NCI-H1092 treated with DMSO at 0.1 percent for 48 hours (cell line): ENCODE measurements at places on chromosomes 1 and 21.

DNA sequence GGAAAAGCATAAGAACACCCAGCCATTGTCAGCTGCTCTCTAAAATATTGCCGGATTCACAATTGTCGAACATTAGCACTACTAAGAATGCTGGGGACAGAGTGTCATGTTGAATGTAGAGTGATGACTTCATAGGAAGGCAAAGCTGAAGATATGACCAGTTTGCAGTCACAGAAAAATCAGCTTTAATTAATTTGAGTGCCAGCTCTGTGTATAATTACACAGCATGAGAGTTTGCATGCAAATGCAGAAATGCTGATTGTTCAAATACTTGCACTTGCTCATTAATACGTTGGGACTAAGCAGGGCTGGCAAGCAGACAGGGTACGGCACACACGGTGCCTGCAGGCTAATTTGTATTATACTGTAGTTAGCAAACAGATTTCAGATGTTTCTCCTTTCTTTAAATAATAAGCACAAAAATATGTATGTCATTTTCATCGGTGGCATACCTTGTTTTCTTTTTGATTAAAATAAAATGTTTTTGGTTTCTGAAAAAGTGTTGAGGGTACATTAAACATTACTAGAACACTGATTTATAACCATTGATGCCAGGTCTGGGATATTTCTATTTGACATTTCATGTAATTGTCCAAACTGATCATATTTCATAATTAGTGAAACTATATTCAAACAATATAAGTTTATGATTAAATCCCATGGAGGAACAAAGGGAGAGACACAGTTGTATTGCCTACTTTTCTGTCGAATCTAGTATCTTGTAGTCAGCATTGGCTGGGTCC is 99.8 kb upstream of the ADGRL2 start:
- DNase-seq, result no peak

DNA sequence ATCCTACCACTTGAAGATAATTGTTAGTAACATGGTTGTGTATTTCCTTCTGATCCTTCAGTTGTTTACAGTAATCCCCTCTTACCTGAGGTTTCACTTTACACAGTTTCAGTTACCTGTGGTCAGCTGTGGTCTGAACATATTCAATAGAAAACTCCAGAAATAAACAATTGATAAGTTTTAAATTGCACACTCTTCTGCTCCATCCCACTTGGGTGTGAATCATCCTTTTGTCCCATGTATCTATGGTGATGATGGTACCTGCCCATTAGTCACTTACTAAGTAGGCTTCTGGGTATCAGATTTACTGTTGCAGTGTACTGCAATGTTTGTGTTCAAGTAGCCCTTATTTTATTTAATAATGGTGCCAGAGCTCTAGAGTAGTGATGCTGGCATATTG is 62.5 kb downstream of the OSBPL9 start:
- no peak for DNase-seq

- no peak for DNase-seq
Measured at GRCh38 chr1:89962742-89963075, 32.2 kb upstream of the ZNF326 start.

- DNase-seq, result no peak
Measured at GRCh38 chr1:59814901-59815825, at the start of gene HOOK1. Gene HOOK1 (plus strand): TSS chr1:59814949. CDS start chr1:59815118, 169 bp downstream.

DNA sequence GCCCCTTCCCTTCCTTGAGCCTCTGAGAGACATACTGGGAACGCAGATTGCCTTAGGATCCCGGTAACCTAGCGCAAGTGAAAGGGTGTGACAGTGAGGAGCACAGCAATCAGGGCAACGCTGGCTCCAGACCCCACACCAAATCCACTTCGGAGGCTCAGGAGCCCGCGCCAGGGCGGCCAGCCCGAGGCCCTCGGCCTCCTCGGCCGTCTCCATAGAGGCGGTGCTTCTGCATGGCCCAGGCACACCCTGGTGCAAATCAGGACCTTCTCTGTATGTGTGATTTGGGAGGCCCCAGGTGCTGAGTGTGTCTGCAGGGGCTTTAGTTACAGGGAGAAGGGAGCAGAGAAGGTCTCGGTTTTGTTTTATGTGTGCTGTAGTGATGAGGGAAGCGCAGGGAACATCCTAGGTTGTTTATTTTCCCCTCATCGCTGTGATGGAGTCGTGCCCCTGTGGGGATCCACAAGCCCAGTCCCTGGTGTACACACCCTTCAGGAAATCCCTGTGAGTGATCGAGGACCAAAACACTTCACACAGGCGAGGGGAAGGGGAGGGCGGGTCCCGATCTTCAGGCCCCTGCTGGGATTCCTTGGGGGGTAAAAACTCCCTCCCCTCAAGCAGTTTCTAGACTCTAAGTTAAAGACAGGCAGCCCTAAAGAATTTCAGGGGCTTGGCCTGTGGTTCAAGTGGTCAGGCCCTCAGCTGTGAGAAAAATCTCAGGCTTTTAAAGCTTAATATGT is 9.4 kb downstream of the KIAA1614 start:
- no peak for DNase-seq

- DNase-seq, result no peak
Measured at GRCh38 chr1:162676750-162677149, 44.5 kb downstream of the DDR2 start.

- DNase-seq, result no peak
Measured at GRCh38 chr1:186845576-186846210, 16.9 kb downstream of the PLA2G4A start.

DNA sequence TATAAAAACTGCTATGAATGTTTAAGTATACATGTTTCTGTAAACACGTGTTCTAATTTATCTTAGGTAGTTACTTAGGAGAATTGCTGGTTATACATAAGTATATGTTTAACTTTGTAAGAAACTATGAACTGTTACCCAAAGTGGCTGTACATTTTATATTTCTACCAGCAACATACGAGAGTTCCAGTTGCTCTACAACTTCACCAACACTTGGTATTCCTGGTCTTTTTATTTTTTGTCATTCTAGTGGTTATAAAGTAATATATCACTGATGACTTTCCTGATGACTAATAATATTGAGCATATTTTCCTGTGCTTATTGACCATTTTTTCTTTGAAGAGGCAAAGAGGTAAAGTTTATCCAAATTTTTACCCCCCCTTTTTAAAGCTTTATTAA is 76.0 kb downstream of the KIAA0319L start:
- DNase-seq, result no peak

DNA sequence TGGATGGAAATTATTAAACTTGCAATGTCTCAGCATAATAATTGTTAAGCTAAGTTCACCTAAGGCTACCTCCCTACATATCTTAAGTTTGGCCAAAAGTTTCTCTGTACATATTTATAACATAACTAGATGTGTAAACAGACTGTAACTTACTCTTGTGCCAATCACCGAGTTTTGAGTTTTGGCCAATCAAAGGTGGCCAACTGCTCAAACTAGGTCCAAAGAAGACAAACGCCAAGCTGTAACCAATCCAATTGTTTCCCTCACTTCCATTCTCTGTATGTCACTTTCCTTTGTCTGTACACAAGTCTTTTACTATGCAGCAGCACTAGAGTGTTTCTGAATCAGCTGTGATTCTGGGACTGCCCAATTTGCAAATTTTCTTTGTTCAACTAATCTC is 197.8 kb downstream of the LYPLAL1 start:
- DNase-seq, result no peak

DNA sequence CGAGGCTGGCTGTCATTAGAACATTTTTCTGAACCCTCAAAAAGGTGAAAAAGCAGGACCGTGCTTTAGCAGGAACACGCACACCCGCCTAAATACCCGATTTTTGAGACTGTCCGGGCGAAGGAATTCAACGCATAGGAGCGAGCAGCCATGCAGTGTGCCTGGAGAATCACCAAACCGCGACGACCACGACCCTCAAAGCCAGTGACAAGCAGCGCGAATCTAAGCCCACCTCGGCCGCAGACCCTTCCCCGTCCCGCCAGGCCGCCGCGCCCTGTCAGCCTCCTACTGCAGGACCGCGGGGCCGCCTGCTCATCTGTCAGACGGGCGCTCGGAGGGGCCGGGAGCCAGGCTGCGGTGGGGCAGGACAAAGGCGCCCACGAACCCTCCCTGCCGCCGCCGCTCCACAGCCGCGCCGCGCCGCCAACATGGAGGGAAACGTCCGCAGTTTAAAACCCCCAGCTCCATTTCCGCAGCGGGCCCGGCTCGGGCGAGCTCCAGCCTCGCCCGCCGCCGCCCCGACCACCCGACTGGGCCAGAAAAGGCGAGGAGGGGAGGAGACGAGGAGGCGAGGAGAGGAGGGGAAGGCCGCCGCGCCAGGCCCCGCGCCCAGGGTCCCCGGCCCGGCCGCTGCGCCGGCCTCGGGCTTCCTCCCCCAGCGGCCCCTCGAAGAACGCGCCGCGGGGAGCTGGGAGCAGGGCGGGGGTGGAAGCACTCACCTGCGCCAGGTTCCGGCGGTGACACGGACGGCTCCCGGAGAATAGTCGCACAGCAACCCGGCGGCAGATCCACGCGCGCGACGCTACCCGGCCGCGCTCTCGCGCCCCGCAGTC is at the start of gene LBR:
LBR (minus strand) TSS at position 804 of the 833 bp plus-strand sequence. CDS start 3,963 bp downstream, outside the sequence.
- peak; percentile 71 for DNase-seq

DNA sequence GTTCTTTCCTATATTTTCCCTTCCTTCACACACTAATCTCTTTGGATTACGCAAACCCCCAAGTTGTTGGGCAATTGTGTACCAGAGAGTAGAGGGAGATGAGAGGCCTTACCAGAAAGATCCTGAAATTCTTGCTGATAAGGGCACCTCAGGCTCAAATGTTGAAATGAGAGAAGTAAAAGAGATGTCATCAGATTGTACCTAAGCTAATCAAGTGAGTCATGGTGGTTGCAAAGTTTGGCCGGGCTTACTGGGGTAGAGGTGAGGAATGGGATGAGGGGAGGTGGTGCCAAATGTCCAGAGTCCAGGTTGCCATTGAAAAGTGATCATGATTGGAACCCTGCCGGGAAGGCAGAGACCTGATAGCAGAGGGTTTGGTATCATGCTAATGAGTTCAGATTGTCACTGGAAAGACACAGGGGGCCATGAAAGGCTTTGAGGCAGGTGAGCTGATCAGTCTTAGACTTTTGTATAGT is 43.1 kb downstream of the OPTC start:
- DNase-seq, result no peak

- DNase-seq, result no peak
Measured at GRCh38 chr1:7221826-7222694, 436.8 kb downstream of the CAMTA1 start.

DNA sequence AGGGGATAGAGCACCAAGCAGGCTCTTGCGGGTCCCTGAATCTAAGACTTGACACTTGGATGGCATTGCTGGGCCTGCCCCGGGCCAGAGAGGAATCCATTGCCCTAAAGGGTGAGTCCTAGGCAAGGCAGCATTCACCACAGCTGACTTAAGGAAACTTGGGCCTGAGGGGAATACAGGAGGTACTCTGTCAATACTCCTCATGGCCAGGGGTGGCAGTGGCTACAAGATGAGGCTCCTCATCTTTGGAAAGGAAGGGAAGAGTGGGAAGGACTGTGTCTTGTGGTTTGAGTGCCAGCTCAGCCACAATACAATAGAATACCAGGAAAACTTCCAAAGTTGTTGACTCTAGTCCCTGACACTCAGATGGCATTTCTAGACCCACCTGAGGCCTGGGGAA is 5.1 kb downstream of the KRTAP22-1 start:
- no peak for DNase-seq

DNA sequence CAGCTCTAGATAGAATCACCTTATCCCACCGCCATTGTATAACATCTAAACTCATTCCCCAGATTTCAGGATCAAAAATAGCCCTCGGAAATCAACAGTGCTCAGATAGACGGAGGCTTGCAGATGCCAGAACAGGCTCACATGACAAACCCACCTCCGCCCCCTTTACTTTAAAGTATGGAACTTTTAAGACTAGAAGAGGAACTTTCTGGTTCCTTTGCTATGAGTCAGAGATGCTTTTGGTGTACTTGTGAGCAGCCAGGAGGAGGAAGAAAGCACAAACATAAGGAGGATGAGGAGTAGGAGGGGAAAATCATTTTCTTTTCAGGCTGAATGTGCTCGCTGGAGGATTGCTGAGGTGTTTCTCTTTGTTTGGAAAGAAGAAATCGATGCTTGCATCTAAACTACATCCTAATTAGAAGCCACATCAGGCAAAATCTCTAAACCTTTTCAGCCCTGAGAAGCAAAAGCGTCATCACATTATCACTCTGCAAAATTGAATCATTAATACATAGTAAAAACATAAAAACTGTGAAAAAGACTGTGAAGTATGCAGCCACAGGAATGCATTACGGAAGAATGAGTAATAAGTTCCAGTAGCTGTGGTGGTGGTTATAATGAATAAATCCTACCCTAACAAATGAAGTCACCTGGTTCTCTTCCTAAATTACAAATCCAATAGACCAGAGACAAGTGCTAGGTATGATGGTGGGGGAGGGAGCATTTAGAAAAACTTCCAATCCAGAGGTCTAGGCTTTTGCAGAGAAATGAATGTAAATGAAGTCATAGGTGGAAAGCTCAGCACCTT is 251.3 kb downstream of the KCNH1 start:
- DNase-seq, result no peak

DNA sequence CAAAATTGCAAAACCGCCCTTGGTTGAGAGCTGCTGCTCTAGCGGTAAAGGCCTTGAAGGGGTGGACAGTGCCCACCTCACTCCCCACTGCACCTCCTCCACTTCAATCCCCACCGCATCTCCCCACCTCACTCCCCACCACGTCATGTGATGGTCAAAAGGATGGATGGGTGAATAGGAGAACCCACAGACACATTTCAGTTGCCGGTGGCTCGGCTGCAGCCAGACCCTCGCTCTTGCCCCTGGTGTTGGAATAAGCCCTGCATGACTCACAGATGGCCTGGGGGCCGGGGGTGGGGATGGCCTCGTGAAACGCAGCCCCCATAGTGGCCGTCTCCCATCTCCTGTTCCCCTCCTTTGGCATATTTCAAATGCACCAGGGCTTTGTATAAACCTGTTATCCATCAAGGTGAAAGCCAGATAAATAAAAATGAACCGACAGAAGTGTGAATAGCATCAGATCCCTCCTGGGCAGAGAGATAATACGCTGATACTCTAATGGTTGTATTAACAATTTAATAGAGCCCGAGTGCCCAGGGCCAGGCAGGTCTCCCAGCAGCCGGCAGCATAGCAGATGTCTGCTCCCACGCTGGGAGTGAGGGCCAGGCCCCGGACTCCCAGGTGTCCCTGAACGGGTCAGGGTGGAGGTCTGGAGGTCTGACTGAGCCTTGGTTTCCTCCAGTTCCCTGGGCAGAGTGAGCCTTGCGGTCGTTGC is 300.3 kb downstream of the NPHP4 start:
- no peak for DNase-seq

- DNase-seq, result no peak
Measured at GRCh38 chr1:54037476-54037875, 15.5 kb downstream of the TMEM59 start.

- peak; percentile 99 for DNase-seq
Measured at GRCh38 chr1:39754906-39755504, 16.1 kb downstream of the OXCT2 start.
